ENCODE measurements at places on chromosomes 4 and X.

DNA sequence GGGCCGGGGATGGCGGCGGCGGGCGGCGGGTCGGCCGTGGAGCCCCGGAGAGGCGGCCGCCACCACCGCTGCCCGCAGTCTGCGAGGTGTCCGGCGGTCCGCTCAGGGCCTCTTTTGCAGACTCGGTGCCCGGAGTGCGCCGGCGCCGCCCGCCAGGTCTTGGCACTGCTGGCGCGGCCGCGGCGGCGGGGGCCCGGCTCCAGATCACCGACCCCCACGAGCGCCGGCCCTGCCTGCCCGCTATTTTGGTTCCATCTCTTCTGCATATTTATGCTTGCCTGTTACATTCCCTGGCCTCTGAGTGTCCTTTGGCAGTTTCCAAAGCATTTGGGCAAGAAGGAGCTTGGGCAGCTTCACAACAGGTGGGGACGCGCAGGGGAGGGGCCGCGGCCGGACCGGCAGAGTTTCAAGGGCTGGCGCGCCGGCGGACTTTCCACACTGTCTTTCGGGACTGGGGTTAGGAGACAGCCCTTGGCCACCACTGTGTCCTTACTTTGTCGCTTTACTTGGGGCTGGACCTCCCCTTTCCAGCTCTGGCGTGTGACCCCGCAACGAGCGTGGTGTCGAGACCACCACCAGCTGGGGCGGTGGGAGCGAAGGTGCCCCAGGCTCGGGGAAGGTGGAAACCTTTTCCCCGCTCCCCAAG is 668 bp upstream of the TAPT1 start:
- no peak for DNase-seq

DNA sequence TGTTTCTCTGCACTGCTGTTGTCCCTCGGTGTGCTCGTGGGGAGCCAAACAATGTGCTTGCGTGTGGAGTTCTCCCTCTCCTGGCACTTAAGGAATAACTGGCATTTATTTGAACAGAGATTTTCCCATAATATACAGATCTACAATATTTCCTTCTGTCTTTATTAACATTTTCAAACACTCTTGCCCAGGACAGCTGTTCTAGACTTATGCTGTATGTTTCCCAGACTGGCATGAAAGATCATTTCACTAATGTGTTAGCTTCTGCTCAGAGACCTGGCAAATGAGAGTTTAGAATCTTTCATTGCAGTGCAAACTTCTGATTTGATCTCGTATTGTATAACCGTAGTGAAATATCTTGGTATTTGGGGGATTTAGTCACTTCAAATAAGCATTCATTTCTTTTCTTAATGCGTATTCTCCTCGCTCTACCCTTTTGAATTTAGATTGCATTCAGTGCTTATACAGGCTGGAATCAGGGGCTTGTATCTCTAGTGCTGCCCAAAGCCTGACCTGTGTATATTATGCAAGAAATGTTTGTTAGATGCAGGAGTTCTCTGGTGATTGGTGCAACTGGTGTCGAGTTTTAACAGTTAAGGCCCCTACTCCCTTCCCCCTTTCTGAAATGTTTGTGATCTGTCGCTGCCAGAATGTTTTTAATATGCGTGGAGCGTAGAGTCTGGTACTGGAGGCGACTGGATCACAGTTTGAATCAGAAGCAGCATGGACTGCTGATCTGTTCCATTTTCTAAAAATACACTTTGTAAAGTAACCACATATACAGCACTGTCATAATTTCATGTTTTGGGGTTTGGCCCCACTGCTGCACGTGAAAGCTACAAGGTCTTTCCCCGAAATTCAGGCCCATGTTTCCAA is 326.3 kb downstream of the ARHGAP10 start:
- DNase-seq = no peak

GRCh38 chrX:78650906-78651437 is 8.2 kb downstream of the RTL3 start:
- no peak for DNase-seq

- no peak for DNase-seq
Observed at GRCh38 chr4:133152831-133153481, 3.9 kb downstream of the PCDH10 start.

DNA sequence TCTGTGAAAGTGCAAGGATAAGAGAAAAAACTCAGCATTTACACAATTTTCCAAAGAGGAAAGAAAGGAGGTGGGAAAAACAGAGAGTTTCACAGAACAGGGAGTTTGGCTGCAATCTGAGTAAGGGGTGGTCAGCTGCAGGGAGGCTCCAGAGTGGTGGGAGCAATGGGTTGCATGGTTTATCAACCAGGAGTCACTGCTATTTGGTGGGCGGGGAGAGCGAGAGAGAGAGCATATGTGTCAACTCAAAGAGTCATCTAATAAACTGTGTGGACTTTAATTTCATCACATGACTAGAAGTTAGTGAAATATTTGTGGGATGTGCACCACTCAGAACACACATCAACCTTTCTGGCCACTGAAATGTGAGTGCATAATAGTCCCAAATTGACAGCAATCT is 94.6 kb downstream of the FAM13A start:
- DNase-seq = no peak

- no peak for DNase-seq
Observed at GRCh38 chrX:3286196-3286945, 60.1 kb downstream of the MXRA5 start.

- DNase-seq = no peak
Observed at GRCh38 chr4:108813261-108813660, 50.4 kb upstream of the ETNPPL start.

- DNase-seq = no peak
Observed at GRCh38 chr4:53116954-53117353, 248.9 kb downstream of the SCFD2 start.

- no peak for DNase-seq
Observed at GRCh38 chr4:137922721-137923120, 319.4 kb downstream of the SLC7A11 start.

DNA sequence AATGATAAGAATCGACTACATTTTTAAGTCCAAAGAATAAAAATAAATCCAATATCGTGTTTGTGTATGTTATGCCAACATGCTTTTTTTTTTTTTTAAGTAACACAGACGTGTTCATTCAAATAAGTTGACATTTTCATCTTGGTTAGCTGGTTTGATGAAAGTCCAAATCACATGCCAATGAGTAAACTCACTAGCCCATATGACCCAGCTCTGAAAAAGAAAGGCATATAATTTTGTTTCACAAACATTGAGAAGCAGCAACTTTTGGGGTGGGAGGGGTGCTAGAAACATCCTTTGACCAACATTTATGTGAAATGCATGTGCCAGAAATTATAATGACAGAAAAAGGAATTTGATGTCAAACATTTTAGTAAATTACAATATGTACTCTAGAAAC is 61.6 kb upstream of the SPP1 start:
- DNase-seq = no peak

- DNase-seq = no peak
Observed at GRCh38 chr4:76957004-76957738, 7.6 kb downstream of the SEPTIN11 start.

DNA sequence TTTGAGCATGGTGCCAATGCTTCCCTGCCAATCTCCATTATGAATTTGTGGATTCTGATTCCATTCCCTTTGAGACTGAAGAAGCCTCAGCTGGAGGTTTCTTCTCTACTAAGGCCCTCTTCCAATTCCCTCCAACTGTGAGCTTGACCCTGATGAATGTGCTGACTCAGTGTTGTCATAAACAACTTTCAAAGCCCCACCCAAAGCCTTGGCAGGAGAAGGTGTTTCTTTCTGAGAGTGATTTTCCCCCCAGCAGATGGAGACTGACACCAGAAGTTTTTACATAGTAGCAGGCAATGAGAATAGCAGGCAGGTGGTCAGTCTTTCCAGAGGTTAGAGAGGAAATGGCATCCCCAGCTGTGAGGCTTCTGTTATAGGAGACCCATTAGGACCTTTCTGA is 53.1 kb downstream of the OCRL start:
- no peak for DNase-seq
